ENCODE measurements at places on chromosomes 5 and 9.

DNA sequence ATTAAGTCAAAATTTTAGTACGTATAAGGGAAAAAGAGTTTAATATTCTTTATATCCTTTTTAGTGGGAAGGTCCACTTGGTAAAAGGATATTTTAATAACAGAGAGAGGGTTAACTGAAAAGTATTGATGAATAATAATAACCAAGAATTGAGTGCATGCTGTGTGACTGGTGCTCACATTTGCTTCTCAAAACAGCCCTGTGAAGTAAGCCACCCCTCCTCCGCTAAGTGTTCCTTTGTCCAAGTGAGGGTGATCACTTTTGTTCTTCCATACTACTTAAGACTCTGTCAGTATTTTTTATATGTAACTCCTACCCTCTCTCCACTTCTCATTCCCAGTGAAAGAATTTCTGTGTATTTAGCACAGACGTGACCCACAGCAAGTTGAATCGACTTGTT is 51.5 kb downstream of the SLC44A1 start:
- DNase-seq, result no peak

- no peak for DNase-seq
Measured at GRCh38 chr5:79546782-79547428, 33.0 kb upstream of the HOMER1 start.

GRCh38 chr9:13500034-13500433 is 220.5 kb upstream of the MPDZ start:
- no peak for DNase-seq

- DNase-seq, result no peak
Measured at GRCh38 chr5:172123269-172123692, 64.7 kb downstream of the STK10 start.

DNA sequence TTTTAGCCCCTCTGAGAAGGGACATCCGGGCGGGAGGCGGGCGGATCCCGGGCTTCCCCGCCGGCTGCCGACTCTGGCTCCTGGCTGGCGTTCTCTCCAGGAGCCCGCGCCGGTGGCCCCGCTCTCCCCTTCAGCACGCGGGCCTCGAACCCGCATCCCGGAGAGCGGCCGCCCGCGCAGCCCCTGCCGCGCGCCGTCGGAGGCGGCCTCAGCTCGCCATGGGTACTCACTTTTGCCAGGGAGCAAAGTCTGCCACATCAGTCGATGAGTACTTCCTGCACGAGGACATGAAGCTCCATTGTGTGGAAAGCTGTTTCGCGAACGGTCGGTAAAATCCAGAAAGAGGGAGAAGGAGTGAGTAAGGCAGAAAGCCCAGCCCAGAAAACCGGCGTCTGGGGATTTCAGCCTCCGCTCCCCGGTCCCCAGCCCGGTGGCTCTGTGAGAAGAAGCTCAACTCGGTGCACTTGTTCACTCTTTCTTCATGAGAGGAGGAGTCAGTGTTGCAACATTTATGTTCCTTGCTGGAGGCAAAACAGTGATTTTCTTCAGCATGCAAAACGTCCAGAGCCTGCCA is at the start of gene PRLR:
PRLR (minus strand) TSS at position 450 of the 574 bp plus-strand sequence. CDS start 140,867 bp downstream, outside the sequence.
- DNase-seq, result no peak

GRCh38 chr9:87447547-87448432 is 49.9 kb upstream of the DAPK1 start:
- no peak for DNase-seq
